ENCODE measurements at places on chromosomes 3 and 15.

DNA sequence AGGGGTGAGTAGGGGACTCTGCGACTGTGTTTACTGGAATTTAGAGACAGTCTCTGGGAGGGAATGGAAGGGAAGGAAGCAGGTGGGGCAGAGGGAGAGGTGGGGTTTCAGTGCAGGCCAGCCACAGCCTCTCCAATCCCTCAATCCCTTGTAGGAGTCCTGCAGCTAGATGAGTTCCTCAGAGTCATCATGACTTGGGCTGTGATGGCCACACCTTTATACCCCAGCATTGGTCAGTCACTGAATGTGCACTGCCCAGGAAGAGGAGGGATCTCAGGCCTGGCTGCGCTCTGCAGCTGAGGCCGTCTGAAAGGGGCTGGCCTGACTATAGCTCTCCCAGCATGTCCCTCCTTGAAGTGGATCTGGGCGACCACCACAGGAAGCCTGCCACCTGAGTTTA, 67.3 kb upstream of the GLCE start:
- DNase-seq, result no peak

DNA sequence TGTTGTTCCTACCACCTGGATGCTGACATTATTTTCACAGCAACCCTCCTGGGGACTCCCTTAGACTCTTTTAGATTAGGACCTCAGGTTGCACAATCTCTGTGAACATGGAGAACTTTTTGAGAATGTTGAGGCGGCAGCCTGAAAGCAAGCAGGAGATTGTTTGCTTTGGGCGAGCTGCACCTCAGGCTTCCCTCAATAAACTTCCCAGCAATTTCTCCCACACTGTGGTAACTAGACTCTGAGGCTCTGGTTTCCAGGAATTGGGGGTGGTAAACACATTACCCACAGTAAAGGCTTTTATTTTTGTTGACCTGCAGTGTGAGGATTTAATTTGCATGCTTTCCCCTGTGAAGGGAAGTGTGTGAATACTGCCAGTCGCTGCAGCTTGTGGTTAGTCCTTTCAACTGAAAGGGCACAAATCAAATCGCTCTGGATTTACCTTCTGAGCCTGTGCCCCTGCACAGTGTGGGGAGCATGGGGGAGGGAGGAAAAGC, 35.2 kb upstream of the SIAH2 start:
- DNase-seq, result no peak

DNA sequence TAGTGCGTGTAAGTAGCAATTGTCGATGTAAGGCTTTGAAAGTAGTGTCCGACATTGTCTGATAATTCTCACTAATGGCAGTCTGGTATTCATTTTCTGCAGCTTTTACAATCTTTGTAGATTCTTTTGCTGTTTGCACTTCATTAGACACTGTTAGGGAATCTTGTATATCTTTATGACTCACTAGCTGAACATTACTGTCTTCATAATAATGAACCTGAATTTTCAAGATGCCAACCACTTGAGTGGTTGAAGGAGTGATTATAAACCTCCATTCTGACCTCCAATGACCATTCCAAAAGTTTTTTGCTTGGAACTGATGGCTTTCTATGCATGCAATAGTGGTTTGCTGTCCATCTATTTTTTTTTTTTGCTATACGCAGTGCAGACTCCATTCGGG, 76.4 kb upstream of the MFGE8 start:
- DNase-seq, result no peak

DNA sequence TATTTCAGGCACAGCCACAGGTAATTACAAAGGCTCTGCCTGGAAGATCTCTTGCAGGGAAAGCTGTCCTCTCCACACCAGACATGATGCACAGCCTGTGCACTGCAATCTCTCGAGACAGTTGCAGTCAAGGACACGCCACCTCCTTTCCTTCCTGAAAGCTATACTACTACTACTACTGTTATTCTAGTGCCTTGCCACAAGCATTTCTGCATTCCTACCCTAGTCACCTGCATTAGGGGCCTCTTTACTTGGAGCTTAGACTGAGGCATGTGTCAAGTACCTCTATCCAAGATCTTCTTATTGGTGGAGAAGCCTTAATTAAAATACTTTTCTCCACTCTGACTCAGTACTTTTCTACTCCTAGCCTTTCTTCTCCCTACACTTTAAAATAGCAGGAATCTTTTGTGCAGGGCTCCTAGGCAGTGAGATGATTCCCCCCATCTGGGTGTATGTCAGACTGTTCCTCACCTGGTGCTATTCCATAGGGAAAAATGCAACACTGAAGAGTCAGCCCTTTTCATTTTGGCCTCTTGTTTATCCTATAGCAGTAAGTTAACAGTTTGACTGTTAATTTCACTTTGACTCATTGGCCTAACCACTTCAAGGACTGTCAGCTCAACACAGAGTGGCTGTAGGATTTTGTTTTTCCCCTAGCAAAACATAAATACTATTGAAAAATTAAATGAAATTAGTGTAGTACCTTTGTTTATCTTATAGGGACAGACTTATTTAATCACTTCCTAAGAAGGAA, 78.9 kb downstream of the ESYT3 start:
- no peak for DNase-seq

DNA sequence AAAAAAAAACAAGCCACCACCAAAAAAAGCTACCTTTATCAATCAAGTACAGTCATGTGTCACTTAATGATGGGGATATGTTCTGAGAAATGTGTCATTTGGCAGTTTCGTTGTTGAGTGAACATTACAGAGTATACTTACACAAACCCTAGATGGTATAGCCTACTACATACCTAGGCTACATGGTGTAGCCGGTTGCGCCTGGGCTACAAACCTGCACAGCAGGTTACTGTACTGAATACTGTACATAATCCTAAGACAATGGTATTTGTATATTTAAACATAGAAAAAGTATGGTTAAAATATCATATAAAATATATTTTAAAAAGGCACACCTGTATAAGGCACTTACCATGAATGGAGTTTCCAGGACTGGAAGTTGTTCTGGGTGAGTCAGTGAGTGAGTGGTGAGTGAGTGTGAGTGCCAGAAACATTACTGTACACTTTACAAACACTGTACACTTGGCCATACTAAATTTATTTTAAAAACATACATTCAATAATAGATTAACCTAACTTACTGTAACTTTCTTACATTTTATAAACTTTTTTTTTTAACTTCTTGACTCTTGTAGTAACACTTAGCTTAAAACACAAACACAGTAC, 25.9 kb upstream of the JMJD7 start:
- DNase-seq, result no peak

DNA sequence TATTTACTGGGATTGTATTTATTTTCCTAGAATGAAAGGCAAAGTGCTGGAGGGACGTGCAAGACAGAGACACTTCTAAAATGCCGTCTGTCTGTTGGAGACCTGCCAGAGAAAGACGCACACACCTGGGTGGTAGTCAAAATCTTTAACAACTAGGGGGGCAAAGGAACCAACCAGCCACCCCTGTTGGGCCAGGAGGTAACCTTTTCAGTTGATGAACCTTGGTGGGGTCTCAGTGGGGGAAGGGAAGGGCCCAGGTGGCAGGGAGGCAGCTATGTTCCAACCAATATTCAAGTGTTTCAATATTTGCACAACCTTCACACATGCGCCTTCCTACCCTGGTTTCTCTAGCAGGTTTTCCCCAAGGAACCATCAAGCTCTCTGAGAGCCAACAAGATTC, 99.0 kb downstream of the MEGF11 start:
- DNase-seq, result no peak

- DNase-seq, result no peak
Observed at GRCh38 chr3:66738625-66739365, 238.0 kb upstream of the LRIG1 start.

- DNase-seq, result no peak
Observed at GRCh38 chr3:42665050-42665878, 11.8 kb downstream of the ZBTB47 start.

- DNase-seq, result no peak
Observed at GRCh38 chr15:58523634-58524033, 91.8 kb downstream of the LIPC start.

DNA sequence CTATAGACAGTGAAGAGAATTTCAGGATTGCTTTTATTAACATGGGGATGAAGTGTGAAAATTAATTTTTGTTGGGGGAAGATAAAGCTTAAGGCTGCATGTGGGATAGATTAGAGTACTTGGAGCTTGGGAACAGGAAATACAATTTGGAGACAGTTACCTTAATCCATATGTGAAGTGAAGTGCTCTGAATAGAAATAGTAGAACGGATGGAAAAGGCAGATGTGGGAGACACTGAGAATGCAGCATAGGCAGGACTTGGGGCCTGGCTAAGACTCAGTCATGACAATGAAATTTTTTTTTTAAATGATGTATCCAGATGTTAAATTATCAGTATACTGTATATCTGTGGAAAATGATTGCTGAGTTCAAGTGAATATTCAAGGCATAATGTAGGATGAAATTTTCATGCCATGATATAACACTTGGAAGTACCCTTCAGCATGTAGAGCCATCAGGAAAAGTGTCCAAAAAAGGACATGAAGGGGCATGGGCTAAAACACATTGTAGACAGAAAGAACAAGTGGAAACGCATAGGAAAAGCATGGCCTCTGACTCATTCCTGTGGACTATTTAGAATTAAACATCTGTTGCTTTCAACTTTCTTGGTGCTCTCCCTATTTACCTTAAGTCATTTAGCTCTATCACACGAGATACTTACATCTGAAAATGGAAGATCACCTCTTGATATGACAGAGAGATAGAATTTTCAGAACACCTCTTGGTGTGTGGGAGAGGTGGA, 134.8 kb downstream of the RBMS3 start:
- DNase-seq, result no peak

- no peak for DNase-seq
Observed at GRCh38 chr15:83904107-83905040, 250.5 kb downstream of the ADAMTSL3 start.

- no peak for DNase-seq
Observed at GRCh38 chr3:197956626-197956988, 3.4 kb upstream of the LMLN start.

DNA sequence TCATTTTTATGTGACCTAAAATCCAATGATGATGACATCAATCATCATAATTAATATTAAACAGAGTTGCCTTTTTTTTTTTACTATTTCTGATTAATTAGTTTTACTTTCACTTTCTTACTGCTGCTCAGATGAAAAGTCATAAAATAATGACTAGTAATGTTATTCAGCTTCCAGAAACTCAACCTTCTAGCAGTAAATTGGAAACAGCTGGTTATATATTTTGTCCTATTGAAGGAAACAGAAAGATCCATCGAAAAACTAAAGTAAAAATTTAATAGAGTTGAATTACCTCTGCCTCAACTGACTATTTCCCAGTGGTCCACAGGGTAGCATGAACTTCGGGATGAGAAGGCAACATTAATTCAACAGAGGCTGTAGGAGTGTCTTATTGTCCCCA, 107.1 kb upstream of the PTX3 start:
- DNase-seq, result no peak

GRCh38 chr3:113255100-113255853, 43.9 kb downstream of the BOC start:
- no peak for DNase-seq

DNA sequence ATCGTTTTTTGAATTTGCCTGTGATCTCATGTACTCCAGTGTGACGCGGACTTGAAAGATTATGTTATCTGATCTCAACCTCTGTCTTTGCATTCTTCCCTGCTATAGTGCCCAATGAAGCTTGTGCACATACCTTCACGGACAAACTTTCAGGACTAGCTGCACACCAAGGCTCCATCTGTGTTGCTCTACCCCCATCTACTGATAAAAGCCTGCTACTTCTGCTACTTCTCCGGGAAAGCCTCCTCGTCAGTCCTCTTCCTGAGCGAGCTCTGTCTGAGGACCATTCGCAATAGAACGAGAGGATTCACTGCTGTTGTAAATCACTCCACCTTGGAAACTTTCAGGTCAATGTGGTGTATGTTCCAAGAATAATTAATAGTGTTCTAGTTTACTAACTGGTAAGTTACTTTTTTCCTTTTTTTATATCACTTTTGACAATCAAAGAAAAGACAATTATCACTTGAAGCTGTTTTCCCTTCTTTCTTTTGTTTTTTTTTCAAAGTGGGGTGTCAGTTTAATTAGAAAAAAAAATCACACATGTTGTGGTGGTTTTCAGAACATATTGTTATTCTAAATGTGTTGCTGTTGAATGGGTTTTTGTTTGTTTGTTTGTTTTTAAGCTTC, 217.6 kb downstream of the ARRDC4 start:
- no peak for DNase-seq

DNA sequence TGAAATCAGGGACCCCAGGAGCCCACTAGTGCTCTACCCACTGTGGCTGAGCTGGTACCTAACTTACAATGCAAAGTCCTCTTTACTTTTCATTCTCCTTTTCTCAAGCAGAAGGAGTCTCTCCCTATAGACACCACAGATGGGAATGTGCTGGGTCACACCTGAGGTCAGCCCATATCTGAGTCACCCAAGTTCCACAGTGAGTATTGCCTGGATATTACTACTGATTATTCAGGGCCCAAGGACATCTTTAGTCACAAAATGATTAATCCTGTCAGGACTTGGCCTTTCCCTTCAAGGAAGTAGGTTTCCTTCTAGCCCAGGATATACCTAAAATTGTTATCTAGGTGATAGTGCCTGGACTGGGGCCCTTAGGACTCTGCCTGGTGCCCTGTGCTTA, 1305.2 kb downstream of the SI start:
- DNase-seq, result no peak

GRCh38 chr3:148629006-148629405, 68.7 kb upstream of the AGTR1 start:
- no peak for DNase-seq

GRCh38 chr15:27170851-27171250, 199.9 kb downstream of the GABRG3 start:
- DNase-seq, result no peak

- no peak for DNase-seq
Observed at GRCh38 chr3:178393146-178393545, 143.1 kb upstream of the KCNMB2 start.

- peak; percentile 35 for DNase-seq
Observed at GRCh38 chr15:70096215-70097062, 1.3 kb downstream of the TLE3 start.

DNA sequence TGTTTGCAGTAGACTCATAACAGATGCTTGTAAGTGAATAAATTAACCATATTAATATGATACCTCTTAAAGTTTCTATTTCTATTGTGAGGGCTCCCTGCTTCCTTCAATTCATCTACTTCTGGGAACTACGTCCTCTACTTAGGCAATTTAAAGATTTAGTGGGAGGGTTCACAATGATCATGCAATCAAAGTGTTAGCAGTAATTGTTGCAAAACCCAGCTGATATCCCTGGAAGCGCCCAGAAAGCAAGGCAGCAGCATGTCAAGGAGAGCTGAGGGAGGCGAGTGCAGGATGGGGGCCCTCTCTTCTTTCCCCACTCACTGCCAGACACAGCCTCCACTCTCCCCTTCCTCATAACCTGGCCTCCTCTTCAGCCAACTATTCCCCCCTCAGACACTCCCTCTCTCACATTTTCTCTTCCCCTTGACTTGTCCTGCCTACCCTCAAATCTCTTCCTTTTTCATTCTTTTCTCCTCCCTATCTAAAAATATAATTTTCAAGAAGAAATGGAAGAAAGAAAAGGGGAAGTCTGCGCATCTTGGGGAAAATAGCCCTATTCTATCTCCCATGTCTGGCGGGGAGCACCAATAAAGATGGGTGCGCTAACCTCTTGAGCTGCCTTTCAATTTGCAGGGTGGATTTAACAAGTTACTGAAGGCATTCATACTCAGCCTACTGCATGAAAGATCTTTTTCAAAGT, 6.6 kb downstream of the TMEM212 start:
- no peak for DNase-seq

Data from activated T-helper 1 cell treated with anti-CD3 and anti-CD28 coated beads, Interleukin-2, amount 50 U/mL, for 16 hours (primary cell).